ENCODE measurements at places on chromosomes 7 and 10.

DNA sequence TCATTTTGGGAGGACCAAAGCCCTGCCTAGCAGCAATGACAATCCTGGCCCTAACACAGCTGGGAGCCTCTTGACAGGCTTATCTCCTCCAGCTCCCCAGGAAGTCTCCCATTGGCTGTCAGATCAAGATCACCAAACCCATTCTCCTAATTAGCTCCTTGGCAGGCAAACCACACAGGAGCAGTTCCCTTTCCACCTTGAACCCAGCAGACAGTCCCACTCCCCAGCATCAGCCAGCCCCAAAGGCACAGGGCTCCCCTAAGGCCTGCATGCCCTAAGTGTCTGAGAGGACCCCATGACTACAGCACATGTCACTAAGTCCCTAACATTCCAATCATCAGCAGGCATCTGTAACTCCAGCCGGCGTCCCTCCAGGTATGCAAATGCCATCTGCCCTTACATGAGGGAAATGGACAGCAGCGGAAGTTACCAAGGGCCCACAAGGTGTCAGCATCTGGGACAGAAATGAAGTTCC lies 348.5 kb downstream of the KCNMA1 start:
- DNase-seq: no peak

DNA sequence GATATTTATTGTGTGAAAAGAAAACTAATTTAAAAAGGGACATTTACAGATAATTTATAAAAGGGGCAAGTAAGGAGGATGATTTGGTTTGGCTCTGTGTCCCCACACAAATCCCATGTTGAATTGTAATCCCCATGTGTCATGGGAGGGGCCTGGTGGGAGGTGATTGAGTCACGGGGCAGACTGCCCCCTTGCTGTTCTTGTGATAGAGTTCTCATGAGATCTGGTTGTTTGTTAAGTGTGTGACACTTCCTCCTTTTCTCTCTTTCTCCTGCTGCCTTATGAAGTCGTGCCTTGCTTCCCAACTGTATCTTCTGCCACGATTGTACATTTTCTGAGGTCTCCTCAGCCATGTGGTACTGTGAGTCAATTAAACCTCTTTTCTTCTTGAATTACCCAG lies 171.0 kb upstream of the SEMA3E start:
- no peak for DNase-seq

DNA sequence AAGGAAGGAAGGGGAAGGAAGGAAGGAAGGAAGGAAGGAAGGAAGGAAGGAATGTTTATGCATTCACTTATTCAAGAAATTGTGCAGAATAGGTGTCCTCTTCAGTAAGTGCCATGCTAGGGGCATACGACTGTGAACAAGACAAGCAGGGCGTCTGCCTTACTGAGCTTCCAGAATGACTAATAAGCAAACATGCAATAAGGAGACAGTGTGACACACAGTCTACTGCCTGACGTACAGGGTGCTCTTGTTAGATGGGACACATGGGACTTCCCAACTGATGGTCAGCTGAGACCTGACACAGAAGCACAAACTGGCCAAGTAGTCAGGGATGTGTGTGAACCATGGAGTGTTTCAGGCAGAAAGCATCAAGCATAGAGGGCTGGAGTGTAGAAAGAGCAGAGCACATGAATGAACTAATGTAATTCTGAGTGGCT lies 18.2 kb downstream of the DNAJC12 start:
- DNase-seq: no peak

GRCh38 chr10:30073767-30074060 lies 14.3 kb upstream of the JCAD start:
- DNase-seq: no peak

- no peak for DNase-seq
These were observed 20.1 kb downstream of the P4HA1 start for GRCh38 chr10:73076360-73077183.

DNA sequence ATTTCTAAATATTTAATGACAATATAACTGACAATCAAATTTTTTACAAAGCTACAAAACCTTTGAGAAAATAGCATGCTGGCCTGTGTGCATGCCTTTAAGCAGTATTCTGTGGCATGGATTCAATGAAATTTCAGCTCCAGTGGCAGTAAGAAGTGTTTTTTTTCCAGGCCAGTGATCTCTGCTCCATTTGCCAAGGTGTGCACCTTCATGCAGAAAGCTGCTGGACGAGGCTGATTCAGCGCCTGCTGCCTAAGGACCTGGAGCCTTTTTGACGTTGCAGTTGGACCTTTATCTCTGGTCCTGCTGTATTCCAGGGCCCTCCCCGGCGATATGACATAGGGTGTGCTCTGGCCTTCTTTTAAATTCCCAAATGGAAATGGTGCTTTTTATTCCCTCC lies 26.6 kb downstream of the VWC2 start:
- DNase-seq: no peak

DNA sequence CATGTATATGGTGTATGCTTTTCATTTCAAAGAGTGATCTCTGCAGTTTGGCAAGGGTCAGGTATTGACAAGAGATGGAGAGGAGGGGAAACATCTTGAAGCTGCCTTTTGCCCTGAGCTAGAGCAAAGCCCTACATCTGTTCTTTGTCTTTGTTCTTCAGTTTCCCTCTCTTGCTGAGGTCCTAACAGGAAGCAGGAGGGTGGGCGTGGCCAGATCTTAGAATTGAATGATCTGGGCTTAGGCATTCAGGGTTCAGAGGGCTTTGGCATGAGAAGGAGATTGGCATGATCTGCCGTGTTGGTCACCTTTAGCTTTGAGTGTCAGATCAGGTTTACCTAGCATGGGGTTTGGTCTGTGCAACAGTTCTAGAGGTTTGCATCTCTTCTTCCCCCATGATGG lies 41.3 kb downstream of the LRMDA start:
- no peak for DNase-seq

GRCh38 chr7:106239406-106239805 lies 45.4 kb downstream of the NAMPT start:
- DNase-seq: no peak

- no peak for DNase-seq
These were observed 13.9 kb downstream of the TRPV5 start for GRCh38 chr7:142919656-142920055.

DNA sequence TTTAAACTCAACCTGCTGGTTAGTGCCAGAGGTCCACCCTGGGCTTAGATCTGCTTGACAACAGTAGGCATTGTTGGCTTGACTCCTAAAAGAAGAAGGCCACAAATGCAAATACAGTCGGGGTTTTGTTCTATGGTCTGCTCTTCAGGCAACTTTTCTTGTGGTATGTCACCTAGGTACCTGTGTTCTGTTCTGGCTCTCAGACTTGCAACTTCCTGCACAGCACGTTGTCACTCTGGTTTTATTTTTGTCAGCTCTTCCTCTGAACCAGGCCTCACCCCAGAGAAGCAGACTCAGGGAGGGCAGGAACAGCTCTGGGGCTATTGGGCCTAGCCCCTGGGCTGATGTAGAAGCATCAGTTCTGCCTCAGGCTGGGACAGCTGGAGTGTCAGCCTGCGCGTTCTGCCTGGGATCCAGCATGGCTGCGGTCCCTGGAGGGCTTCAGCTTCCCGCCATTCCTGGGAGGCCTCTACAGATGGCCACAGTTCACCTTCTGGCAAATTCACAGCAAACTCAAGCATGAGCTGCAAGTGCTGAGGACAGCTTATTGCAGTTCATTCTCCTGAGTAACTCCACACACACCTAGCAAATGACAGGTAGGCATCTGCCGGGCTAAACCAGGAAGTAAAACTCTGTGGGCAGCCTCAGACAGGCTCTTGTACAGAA lies 11.0 kb upstream of the PDCD4 start:
- no peak for DNase-seq

DNA sequence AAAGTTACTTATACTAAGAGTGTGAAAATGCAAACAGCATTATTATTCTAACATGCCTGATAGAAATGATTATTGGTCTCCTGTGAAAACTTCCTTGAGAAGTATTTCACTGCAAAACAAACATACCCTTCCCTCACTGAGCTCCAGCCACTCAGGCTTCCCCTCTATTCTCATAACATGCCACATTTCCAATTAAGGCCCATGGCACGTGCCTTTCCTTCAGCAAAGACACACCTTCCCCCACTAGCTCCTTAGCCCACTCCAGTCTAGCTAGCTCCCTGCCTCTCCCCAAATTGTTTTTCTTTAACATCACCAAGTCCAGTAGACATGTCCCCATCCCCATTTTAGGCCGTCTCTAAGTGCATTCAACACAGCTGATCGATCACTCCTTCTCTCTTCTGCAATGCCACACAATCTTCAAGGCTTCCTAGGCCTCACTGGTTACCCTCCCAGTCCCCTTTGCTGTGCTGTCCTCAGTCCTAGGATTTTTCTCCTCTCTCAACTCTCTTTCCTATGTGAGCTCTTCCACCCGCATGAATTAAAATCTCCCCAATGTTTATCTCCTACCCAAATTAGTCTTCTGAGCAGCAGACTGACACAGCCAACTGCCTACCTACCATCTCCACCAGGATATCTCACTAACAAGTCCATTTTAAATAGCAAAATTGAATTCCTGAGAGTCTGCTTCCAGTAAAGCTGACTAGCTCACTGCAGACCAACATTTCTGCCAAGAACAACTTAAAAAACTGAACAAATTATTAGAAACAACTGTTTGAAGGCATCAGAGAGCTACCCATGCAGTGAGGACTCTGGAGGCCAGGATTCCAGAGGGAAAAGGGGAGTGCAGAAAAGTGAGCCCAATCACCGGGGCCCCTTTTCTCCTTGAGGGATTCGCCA lies 11.9 kb downstream of the CYTH3 start:
- no peak for DNase-seq

GRCh38 chr7:31864646-31865045 lies 177.6 kb downstream of the PPP1R17 start:
- DNase-seq: no peak

GRCh38 chr7:139370943-139371313 lies 11.2 kb downstream of the LUC7L2 start:
- DNase-seq: no peak
